ENCODE measurements at places on chromosomes 5 and 9.

- no peak for DNase-seq
Measured at GRCh38 chr5:76547242-76547890, 75.8 kb downstream of the F2RL2 start.

DNA sequence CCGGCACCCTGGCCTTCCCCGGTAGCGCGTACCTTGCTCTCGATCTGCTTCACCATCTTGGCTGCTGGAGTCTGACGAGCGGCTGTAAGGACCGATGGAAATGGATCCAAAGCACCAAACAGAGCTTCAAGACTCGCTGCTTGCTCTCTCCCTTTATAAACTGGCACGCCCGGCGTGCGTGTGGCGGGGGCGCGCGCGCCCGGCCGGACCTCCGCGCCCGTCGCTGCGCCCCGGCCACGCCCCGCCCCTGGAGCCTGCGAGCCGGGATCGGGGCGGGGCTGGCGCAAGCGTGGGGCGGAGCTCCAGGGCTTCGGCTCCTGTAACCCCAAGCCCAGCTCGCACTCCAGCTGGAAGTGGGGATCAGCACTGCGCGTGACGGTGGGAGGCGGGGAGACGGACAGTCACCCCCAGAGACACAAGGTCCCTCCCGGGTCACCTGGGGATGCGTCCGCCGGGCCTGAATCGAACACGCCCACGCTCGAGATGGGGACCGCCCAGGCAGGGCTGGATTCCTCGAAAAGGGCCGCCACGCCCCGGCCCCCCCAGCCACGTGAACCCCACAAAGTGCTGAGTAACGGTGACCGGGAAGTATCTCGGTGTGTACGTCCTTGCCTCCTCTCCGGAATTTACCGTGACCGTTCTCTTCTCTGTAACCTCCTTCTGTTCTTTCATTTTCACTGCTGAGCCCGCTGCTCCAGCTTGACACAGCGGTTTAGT is at the start of gene TXN:
Gene TXN, minus strand, starts transcription at position 128 of the 717 bp plus-strand sequence. Its CDS starts 72 bp downstream, at position 56.
- peak; percentile 88 for DNase-seq

- DNase-seq = no peak
Measured at GRCh38 chr9:134660407-134660806, 18.8 kb downstream of the COL5A1 start.

DNA sequence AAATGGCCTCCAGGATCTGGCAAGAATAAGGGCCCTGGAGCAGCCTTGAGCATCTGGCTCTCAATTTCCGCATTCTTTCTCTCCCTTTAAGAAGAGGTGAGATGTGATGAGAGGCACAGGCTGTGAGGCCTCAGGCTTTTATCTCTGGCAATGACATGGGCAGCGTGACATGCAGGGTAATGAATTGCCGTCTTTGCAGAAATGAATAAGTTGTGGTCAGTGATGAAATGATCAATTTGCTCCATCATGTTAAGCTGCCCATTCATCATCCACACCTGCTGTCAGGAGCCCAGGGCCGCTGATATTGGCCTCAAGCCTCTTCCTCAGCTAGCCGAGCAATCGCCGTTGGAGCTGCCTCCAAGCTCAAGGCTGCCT is 265.3 kb downstream of the TRIM32 start:
- DNase-seq = no peak
